Activated gamma-delta T cell treated with Interleukin-2 at 50 U/mL for 16 hours (primary cell): ENCODE measurements at places on chromosomes 5 and 9.

DNA sequence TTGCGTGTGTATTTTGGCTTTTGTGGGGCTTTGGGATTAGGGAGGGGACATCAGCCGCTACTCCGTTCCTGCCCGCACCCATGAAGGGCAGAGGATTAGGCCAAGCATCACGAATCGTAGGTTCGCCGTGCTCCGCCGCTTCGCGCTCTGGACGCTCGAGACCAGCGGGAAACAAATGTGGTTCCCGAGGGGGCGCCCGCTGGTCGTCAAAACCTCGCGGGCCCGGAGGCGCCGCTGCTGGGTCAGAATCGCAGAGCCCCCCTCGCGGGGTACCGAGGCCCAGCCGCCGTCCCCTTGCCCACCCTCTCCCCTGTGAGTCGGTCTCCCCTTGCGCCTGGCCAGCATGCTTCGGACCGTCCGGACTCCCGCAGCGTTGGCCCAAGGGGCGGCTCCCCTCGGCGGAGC is 2.3 kb upstream of the PAX5 start:
- DNase-seq = no peak

DNA sequence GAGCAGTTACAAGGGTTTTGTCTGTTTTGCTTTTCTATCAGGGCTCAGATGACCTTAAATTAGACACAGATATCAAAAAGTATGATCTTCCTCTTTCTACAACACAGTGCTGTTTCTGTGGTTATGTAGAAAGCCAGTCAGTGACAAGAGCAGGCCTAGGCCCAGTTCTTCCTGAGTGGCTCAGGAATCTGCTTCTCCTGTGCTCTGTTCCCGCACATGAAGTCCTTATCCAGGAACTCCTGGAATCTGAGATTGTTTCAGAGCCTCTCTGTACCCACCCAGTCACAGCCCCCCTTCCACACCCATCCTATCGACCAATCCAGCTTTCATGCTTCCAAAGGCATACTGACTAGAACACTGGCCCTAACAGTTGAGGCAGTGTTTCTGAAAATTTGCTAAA is 40.4 kb upstream of the SMU1 start:
- DNase-seq = no peak

- no peak for DNase-seq
Observed at GRCh38 chr9:36623280-36623679, 50.6 kb downstream of the MELK start.

- no peak for DNase-seq
Observed at GRCh38 chr5:113213551-113214425, 221.0 kb downstream of the TSSK1B start.

DNA sequence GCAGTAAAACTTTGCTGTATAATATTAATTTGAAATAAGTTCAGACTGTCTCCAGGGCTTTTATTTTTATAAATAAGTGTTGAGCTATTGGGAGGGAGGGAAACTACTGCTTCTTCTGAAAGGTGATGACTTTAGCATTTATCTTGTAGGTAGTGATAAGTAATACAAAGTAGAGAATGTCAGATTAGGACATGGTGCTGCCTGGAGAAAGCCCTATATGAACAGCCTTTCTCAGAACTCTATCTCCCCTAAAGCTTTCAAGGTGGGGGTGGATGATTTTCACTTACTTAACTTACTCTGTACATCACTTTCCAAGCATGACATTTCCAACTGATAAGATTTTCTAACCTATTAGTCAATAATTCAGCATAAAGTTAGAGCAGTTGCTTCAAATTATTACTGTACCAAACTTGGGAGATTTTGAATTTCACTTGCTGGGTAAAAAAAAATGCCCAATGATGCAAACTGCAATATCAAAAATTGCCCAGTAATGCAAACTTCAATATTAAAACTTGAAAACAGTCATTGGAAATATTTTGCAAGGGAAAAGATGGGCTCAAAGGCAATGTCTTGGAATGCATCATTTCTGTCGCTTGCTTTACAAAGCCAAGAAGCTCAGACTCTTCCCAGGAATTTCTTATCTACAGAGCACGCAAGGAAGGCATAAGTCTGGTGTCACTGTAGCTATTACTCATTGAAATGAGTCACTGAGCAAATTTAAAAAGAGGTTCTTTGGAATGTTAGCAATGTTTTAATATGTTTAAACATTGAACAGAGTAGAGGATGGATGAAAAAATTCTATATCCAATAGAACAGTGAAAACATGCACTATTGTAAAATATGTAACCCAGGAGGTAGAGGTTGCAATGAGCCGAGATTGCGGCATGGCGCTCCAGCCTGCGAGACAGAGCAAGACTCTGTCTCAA is 569.5 kb downstream of the PSAT1 start:
- DNase-seq = no peak

- peak; percentile 13 for DNase-seq
Observed at GRCh38 chr5:127785098-127785927, 82.1 kb downstream of the CCDC192 start.

- no peak for DNase-seq
Observed at GRCh38 chr5:44660251-44660650, 148.5 kb upstream of the MRPS30 start.

DNA sequence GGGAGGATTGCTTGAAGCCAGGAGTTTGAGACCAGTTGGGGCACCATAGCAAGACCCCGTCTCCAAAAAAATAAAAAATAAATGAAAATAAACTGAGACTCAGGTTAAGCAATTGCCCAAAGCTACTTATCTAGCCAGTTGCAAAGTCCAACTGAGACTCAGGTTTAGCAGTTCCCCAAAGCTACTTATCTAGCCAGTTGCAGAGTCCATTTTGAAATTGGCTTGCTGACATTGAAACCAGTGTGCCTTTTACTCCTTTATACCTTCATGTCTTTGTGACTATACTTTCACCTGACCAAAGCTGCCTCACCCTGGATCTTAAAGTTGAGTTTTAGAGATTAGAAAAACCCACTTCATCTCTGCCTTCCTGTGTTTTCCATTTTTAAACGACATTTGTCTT is 66.5 kb downstream of the GALNT10 start:
- DNase-seq = no peak

DNA sequence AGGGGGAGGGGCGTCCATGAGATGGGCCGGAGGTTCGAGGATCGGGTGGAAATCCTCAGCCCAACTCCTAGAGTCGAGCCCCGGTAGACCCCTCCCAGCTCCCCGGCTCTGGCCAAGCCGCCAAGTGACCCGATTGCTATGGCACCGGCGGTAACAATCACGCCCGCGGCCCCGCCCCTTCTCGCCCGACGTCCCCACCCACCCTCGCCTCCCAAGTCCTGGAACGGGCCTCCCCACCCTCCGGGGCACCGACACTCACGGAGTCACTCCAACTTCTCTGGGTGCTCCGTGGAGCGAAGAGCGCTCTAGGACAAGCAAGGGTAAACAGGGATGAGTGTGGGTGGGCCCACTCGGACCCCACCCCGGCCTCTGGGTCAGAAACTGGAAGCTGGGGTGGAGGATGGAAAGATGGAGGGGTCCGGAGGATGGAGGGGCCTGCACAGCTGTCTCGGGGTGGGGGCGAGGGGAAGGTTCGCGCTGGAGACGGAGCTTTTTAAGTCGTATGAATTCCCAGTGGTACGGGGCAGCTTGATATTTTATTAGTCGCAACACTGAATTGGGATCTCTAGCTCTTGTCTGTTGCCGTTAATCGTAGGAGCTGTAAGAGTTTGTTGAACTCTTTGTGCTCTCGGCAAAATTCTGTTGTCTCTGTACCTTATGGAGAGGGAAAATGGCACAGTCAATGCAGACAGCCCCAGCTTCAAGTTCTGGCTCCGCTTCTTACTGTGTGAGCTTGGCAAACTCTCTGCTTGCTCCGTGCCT is at the start of gene SPACA9:
SPACA9 (plus strand) TSS at position 204 of the 762 bp plus-strand sequence. CDS start 5,050 bp downstream, outside the sequence.
- DNase-seq = no peak

DNA sequence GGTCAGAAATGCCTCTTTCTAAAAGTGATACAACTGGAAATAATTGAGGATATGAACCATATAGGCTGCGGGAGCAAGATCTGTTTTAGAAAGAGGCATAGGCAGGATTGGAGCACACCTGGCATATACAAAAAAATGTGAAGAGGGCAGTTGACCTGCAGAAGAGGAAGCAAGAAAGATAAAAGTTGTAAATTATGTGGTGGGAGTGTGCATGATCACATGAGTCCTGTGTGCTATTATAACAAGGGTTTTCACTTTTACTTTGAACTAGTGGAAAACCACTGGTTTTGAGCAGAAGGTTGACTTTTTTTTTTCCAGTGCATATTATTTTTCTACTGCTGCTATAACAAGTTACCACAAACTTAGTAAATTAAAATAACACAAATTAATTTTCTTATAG is 489.3 kb downstream of the ANXA1 start:
- DNase-seq = no peak

DNA sequence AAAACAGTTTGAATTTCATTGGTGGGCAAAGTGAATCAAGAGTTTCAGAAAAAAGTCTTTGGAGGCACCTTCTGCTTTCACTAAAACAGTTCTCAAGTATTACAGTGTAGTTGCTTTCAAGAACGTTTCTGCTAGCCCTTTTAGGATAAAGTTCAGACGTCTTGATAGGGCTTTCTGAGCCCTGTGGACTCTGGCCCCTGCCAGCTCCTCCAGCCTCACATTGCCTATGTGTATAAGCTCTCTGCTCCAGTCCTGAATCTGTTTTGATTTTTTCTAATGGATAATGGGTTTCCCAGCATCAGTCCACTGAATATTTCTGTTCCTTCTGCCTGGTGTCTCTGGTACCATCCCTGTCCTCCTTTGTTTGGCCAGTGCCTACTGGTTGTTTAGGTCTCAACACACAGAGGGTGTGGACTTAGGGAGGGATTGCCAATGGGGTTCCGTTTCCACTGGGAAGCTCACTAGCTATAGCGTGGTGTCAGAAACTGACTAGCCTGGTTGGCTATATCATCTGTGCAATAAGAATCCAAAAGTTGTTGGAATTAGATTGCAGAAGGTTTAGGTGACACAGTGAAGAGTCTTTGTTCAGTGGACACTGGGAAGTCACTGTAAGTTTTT is 26.4 kb downstream of the ARHGAP26 start:
- DNase-seq = no peak

- DNase-seq = no peak
Observed at GRCh38 chr9:117625154-117625553, 79.0 kb upstream of the TLR4 start.

DNA sequence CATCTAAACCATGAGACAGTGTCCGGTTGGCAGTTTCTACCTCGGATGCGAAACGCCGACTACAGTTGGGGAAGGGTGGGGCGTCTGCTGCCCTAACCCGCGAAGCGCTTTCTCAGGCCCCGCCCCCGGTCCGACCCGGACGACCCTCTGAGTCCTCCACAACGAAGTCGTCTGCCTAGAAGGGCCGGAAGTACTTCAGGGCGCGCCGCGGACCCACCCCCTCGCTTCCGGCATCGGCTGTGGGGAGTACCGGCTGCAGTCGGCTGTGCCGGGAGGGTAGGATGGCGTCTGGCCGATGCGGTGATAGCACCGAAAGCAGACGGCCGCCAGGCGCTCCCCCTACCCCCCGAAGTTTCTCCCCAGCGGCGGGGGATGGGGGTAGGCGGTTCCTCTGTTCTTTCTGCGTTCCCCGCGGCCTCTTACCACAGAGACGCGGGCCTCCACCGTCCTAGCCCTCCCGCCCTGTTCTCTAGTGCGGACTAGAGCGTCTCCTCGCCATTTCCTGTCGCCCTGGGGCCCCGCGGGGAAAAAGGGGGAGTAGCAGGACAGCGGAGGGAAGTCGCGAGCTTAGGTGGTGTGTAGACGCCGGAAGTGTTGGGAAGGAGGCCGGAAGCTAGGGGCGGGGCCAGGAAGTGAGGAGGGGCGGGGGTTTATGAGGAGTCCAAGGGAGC is at the start of gene TRIM41:
TRIM41 (plus strand) TSS at position 224 of the 671 bp plus-strand sequence. CDS start 719 bp downstream, outside the sequence.
- peak; percentile 99 for DNase-seq

DNA sequence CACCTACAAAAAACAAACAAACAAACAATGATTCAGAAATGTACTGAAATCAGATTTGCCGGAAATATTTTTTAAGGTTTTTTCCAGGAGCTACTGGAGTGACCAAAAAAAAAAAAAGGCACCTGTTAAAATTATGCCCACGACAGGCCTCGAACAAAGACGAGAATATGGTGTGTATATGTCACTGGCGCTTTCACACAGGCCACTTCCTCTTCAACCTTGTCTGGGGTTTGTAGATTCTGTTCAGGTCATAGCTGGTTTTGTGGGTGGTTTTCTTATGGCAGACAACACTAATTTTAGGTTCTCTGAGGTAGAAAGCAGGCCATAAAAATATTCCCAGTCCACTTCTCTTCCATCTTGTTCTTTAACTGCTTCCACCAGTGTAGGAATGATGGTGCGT is 7.0 kb downstream of the NDUFB6 start:
- DNase-seq = no peak

GRCh38 chr5:172052450-172053236 is 46.2 kb upstream of the FBXW11 start:
- DNase-seq = no peak

DNA sequence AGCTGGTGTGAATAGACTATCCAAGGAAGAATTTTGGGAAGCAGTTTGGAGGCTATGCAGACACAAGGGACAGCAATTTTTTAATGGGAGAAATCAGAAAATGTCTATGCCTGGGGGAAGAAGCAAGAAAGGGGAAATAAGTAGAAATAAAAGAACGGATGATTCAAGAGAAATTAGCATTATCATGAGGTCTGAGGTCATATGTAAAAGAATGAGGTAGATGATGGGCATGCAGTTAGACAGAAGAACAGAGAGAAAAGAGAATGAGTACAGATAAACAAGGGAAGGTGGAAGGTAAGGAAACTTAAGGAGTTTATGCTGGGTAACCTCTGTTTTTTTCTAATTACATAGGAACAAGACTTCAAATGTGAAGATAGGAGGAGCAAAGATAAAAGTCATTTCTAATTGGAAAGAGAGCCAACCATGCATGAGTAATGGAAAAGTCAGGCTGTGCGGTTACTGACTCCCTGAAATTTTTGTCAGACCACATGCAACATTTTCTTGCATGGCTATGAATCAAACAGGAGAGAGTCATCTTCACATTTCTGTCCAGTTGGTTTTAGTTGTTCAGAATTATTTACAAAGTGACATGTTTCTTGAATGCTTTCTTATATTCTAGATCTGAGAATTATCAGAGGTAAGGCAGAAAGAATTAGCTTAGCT is 101.0 kb upstream of the PIK3R1 start:
- no peak for DNase-seq

- DNase-seq = no peak
Observed at GRCh38 chr5:42429694-42430093, 6.5 kb downstream of the GHR start.

DNA sequence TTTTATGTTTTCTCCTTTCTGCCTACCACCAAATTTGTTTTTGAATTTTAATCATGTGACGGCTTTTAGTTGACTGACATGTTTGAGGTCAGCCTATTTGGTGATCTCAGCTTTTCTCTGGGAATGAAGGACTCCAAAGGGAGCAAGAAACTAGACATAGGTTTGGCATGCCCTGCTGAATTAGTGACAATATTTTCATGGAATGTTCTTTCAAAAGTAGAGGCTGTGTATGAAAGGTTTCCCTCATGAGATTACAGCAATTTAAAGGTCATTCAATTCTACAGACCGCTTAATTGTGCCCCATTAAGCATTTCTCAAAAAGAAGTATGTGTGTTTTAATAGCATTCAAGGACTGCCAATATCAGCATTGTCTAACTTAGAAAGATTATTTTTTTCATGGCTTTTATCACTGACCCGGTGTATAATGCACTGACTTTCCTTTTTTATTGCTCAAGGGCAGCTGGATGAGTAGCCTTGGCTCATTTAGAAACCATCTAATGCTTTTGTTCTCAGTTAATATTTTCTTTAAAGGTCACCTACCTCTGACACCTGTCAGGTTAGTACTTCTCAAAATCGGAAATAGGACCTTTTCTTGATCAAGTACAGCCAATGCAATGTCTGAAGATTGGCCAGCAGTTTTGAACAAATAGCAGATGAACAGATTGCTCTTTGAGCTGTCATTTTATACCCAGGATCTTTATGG is 8.1 kb upstream of the MLLT3 start:
- DNase-seq = no peak
